ENCODE measurements at places on chromosomes 2 and 18.

GRCh38 chr2:767440-767839 is 90.2 kb upstream of the TMEM18 start:
- H3K36me3 ChIP-seq = no peaks in the 10 kb centered on the region
- H3K27me3 ChIP-seq = no peaks in the 10 kb centered on the region
- H3K4me3 ChIP-seq = no peak overlapping the region
- DNase-seq = no peak

- no peak overlapping the region for H3K27ac ChIP-seq
- H3K4me3 ChIP-seq = no peak overlapping the region
- no peak for DNase-seq
- no peaks in the 10 kb centered on the region for H3K4me1 ChIP-seq
- no peaks in the 10 kb centered on the region for H3K36me3 ChIP-seq
Observed at GRCh38 chr2:234158812-234159211, 108.3 kb downstream of the SPP2 start.

DNA sequence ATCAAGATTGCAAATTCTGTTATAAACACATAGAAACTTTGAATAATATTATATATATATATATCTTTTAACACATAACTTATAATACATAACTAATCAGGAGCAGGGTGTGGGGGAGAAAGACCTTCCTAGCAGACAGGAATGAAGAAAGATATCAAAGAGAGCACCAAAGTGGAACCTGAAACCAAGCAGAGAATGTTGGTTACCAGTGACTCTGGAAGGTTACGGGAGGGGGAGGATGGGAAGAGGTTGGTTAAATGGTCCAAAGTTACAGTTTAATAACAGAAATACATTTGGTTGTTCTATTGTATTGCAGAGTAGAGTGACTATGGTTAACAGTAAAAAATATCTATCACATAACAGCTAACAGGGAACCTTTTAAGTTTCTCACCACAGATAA is 366.7 kb downstream of the LRRTM4 start:
- H3K4me3 ChIP-seq = no peak overlapping the region
- no peak overlapping the region for H3K27ac ChIP-seq
- no peaks in the 10 kb centered on the region for H3K4me1 ChIP-seq
- no peak for DNase-seq
- no peaks in the 10 kb centered on the region for H3K27me3 ChIP-seq

- no peak overlapping the region for H3K27ac ChIP-seq
- H3K27me3 ChIP-seq = no peaks in the 10 kb centered on the region
- no peaks in the 10 kb centered on the region for H3K4me1 ChIP-seq
- DNase-seq = no peak
- H3K4me3 ChIP-seq = no peak overlapping the region
Observed at GRCh38 chr18:74473976-74474640, 17.0 kb upstream of the DIPK1C start.

GRCh38 chr2:2046497-2046896 is 284.6 kb downstream of the MYT1L start:
- no peak overlapping the region for H3K4me3 ChIP-seq
- DNase-seq = no peak
- H3K27me3 ChIP-seq = no peaks in the 10 kb centered on the region
- H3K27ac ChIP-seq = no peak overlapping the region
- H3K36me3 ChIP-seq = no peaks in the 10 kb centered on the region
- peaks cover 2% of the 10 kb centered on the region for H3K4me1 ChIP-seq

- no peak overlapping the region for H3K4me3 ChIP-seq
- H3K4me1 ChIP-seq = peaks cover 5% of the 10 kb centered on the region
- no peaks in the 10 kb centered on the region for H3K27me3 ChIP-seq
- no peak overlapping the region for H3K27ac ChIP-seq
- no peak for DNase-seq
Observed at GRCh38 chr2:189501487-189501886, 60.2 kb downstream of the WDR75 start.

GRCh38 chr2:217989221-217989948 is 13.4 kb downstream of the TNS1 start:
- no peaks in the 10 kb centered on the region for H3K36me3 ChIP-seq
- no peak overlapping the region for H3K27ac ChIP-seq
- no peaks in the 10 kb centered on the region for H3K27me3 ChIP-seq
- peaks cover 5% of the 10 kb centered on the region for H3K4me1 ChIP-seq

DNA sequence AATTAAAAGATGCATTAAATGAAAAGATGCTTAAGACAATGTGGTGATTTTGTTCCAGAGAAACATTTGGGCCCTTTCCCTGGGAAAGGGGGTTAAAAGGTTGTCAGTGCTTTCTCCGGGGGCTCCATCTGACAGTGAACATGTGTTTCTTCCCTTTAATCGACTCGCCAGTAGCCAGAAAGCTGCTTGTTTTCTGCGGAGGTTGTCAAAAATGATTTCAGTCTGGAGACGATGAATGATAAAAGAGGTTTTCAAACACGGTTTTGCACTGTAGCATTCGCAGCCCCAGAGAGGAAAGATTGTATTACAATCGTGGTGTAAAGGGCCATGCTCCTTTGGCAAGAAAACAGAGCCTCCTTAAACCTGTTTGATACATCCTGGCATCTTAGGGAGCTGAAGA is 111.5 kb upstream of the MEIS1 start:
- H3K27me3 ChIP-seq = no peaks in the 10 kb centered on the region
- no peak overlapping the region for H3K4me3 ChIP-seq
- H3K4me1 ChIP-seq = no peaks in the 10 kb centered on the region

DNA sequence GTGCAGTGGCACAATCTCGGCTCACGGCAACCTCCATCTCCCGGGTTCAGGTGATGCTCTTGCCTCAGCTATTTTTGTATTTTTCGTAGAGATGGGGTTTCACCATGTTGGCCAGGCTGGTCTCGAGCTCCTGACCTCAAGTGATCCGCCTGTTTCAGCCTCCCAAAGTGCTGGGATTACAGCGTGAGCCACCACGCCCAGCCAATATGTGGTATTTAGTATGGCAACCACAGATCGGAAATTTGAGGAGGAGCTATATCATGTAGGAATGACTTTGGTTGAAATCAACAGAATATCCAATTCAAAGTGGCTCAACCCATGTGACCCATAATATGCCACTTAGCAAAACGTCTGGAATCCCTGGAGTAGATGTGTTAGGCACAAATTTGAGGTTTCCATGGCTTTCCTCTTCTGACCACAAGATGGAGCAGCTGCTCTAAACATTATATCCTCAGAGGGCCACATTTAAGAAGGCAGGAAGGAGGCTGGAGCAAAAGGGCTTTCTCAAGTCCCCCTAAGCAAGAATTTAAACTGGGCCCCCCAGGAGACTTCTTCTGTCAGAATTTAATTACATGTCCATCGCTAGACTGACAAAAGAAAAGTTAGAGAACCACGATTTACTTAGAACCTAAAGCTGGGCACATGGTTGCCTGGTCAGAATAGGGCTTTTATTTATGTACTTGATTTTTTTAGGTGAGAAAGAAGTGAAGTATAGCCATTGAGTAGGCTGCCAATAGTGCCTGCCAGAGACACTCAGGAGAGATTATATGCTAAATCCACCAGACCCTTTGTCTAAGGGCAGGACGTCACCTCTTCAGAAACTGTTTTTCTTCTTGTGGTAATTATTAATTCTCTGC is 49.6 kb upstream of the ITSN2 start:
- H3K4me1 ChIP-seq = no peaks in the 10 kb centered on the region
- H3K4me3 ChIP-seq = no peak overlapping the region
- H3K36me3 ChIP-seq = no peaks in the 10 kb centered on the region

- H3K27ac ChIP-seq = no peak overlapping the region
- H3K4me3 ChIP-seq = no peak overlapping the region
- H3K27me3 ChIP-seq = no peaks in the 10 kb centered on the region
- no peaks in the 10 kb centered on the region for H3K36me3 ChIP-seq
- no peak for DNase-seq
Observed at GRCh38 chr2:215031321-215031720, 107.1 kb downstream of the ABCA12 start.

DNA sequence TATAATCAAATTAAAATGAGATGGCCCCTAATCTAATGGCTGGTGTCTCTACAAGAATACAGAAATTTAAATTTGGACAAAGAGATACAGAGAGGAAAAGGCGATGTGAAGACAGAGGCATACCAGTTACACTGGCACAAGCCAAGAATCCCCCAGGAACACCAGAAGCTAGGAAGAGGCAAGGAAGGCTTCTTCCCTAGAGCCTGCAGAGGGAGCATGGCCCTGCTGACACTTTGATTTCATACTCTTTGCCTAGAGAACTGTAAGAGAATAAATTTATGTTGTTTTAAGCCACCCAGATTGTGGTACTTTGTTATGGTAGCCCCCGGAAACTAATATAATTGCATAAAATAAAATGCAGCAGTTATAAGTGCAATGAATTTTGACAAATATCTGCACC is 671.4 kb downstream of the MBD2 start:
- H3K27ac ChIP-seq = no peak overlapping the region
- H3K27me3 ChIP-seq = no peaks in the 10 kb centered on the region
- no peaks in the 10 kb centered on the region for H3K4me1 ChIP-seq
- DNase-seq = peak; percentile 4
- no peak overlapping the region for H3K4me3 ChIP-seq
- no peaks in the 10 kb centered on the region for H3K36me3 ChIP-seq

DNA sequence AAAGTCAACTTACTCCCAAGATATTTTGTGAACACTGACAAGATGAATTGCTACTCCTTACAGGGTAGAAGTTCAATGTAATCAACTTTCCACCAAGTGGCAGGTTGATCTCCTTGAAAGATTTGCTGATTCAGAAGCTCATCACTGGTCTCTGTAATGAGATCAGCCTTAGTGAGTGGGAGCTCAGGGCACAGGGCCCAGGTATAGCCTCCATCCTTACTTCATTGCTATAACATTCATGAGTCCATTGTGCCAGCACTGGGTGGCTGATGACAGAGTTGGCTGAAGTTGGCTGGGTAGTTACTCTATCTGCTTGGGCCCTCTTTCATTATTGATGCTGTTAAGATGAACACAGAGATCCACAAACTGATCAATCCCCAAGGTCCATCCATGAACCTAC is 379.0 kb downstream of the IRS1 start:
- H3K36me3 ChIP-seq = no peaks in the 10 kb centered on the region
- no peak overlapping the region for H3K27ac ChIP-seq
- no peak for DNase-seq
- no peaks in the 10 kb centered on the region for H3K27me3 ChIP-seq
- peaks cover 5% of the 10 kb centered on the region for H3K4me1 ChIP-seq
- H3K4me3 ChIP-seq = no peak overlapping the region

- no peak for DNase-seq
- H3K36me3 ChIP-seq = no peaks in the 10 kb centered on the region
- no peaks in the 10 kb centered on the region for H3K4me1 ChIP-seq
- no peaks in the 10 kb centered on the region for H3K27me3 ChIP-seq
Observed at GRCh38 chr2:240951045-240951594, 45.0 kb downstream of the CROCC2 start.

DNA sequence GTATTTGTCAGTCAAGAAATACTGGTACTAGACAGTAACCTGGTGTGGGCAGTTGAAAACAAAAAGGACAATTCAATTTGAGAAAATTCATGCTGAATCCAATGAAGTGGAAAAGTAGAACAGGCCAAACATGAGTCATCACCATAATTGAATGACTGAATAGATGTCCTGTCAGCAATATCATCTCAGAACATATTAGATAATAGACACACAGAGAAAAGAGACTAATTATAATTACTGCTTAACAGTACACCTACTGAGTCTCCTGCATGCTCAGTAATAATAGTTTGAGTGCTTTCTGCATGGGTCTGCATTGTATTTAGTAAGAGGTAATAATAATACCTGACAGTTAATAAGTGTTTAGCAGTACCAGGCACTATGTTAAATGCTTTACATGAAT is 138.6 kb upstream of the ZC3H15 start:
- no peak for DNase-seq
- H3K4me3 ChIP-seq = no peak overlapping the region
- H3K4me1 ChIP-seq = no peaks in the 10 kb centered on the region
- H3K36me3 ChIP-seq = no peaks in the 10 kb centered on the region
- H3K27me3 ChIP-seq = no peaks in the 10 kb centered on the region

GRCh38 chr2:213443921-213444320 is 159.7 kb downstream of the SPAG16 start:
- H3K27me3 ChIP-seq = no peaks in the 10 kb centered on the region
- DNase-seq = no peak
- H3K4me1 ChIP-seq = no peaks in the 10 kb centered on the region
- no peak overlapping the region for H3K27ac ChIP-seq
- no peaks in the 10 kb centered on the region for H3K36me3 ChIP-seq

- H3K4me3 ChIP-seq = no peak overlapping the region
- H3K36me3 ChIP-seq = no peaks in the 10 kb centered on the region
- H3K27me3 ChIP-seq = no peaks in the 10 kb centered on the region
- no peaks in the 10 kb centered on the region for H3K4me1 ChIP-seq
- no peak for DNase-seq
- H3K27ac ChIP-seq = no peak overlapping the region
Observed at GRCh38 chr2:132621131-132621875, 48.7 kb downstream of the LYPD1 start.

DNA sequence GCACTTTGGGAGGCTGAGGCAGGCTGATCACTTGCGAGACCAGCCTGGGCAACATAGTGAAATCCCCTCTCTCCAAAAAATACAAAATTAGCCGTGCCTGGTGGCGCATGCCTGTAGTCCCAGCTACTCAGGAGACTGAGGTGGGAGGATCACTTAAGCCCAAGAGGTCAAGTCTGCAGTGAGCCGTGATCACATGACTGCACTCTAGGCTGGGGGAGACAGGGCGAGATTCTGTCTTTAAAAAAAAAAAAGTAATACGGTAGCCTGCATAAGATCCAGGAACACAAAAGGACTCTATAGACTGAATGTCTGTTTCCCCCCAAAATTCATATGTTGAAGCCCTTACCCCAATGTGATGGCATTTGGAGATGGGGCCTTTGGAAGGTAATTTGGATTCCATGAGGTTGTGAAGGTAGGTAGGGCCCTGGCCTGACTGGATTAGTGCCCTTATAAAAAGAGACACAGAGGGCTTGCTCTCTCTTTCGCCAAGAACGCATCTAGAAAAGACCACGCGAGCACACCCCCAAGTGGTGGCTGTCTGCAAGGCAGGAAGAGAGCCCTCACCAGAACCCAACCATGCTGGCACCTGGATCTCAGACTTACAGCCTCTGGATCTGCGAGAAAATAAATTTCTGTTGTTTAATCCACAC is 17.0 kb downstream of the MBOAT2 start:
- no peaks in the 10 kb centered on the region for H3K36me3 ChIP-seq
- H3K27ac ChIP-seq = no peak overlapping the region
- no peaks in the 10 kb centered on the region for H3K27me3 ChIP-seq
- peak; percentile 83 for DNase-seq

DNA sequence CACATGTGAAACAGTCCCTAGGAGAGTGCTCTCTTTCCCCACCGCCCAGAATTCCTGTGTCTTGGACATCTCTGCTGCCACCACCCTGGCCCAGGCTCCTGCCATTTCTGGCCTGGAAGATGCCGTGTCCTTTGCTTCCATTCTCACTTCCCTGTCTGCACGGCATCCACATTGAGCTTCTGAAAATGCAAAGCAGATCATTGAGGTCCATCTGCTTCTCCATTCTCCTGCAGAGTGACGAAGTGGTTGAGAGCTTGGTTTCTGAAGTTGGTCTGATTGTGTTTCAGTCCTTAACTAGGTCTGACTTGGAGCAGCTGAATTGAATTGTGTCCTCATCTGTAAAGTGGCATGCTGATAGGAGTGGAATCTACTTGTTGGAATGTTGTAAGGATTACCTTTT is 98.7 kb upstream of the MGAT5 start:
- H3K36me3 ChIP-seq = no peaks in the 10 kb centered on the region
- no peak for DNase-seq
- H3K27me3 ChIP-seq = no peaks in the 10 kb centered on the region
- peaks cover 6% of the 10 kb centered on the region for H3K4me1 ChIP-seq

Measured in mesendoderm (in vitro differentiated cells).